ENCODE measurements at places on chromosomes 1 and 21.

- no peak for DNase-seq
Measured at GRCh38 chr21:29258626-29259338, 39.9 kb upstream of the BACH1 start.

DNA sequence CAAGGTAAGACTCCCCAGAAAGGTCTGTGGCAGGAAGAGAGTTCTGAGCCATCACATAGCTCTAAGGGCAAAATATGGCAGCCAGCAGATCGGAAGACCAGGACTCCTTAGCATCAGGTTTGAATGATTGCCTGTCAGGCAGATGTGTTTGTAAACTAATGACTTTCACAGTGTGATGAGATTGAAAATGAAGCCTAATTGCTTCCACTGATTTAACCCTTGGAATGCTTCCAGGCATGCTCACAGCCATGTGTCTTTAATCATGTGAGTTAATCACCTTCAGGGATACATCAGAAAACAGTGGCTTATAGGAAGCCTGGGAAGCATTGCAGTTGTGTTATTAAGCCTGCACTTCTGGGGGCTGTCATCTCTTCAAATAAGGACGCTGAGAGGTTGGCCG, 82.8 kb downstream of the LRRC53 start:
- DNase-seq: no peak

DNA sequence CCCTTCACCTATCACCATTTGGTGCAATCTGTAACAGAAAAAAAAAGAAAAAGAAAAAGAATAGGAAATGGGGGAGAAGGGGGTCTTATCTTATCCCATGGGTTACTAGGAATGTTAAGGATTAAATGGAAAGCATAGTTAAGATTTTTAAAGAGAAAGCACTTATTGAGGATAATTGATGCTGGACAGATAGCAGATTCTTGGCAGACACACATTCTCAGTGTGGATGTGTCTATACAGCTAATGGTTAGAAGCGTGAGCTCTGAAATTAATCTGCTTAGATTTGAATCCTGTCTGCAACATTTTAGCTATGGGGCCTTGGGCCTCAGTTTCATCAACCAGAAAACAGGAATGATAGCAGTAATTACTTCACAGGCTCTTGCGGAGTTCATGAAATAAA, 67.1 kb downstream of the SSBP3 start:
- no peak for DNase-seq

GRCh38 chr1:47886141-47886540, 111.0 kb downstream of the TRABD2B start:
- DNase-seq: no peak

DNA sequence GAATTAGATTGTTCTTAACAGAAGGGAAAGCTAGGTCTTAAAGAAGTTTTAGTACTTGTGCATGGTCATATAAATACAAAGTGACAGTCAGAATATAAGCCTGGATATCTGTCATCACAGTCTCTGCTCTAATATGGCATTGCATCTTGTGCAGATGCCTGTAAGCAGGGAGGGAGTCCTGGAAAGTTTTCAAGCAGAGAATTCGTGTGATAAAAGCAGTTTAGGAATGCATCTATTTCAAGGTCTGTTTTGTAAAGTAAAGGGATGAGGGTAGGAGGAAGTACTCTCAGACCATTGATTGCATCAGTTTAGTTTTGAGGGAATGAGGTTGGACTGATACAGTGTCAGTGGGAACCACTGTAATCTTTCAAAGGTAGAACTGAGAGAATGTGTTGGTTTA, 30.6 kb downstream of the IARS2 start:
- no peak for DNase-seq

DNA sequence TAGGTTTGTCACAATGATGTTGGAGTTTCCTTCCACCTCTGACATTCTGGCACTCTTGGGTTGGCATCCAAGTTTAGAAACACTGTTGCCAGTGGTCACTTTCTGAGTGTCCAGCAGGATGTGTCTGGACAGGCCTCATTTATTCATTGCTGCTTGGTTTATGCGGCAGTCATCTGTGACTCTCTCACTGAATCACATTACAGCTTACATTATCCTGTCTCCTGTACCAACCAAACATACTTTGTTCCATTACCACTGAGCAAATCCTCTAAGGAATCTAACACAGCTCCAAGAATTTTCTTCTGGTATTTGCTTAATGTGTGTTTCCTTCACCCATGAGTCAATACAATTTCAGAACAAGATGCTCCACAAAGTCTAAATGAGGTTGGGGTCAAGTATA, 19.9 kb downstream of the SGIP1 start:
- no peak for DNase-seq

- no peak for DNase-seq
Measured at GRCh38 chr1:59568158-59568935, 246.4 kb upstream of the HOOK1 start.

DNA sequence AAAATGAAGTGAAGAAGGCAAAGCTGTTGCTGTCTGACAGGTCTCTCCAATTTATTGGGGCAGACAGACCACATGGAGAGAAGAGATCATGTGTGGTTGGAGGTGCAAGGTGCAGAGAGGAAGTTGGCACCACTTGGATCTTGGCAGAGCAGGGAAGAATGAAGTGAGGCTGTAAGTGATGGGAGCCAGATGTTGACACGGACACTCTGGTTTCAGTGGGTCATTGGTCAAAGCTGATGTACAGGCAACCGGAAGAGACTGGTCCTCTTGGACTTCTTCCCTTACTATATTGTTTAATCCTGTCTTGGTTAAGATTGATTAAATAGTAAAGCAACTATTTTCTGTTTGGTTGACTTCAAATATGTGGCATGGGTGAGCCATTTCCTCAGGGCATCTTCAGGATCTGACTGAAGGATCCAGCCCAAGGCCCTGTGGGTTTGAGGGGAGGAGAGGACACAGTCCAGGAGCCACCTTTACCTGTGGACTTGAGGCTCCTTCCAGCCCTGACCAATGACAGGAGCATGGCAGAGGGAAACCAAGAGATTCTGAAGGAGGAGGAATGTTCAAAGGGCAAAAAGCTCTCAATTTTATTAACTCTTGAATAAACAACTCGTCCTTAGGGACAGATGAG, 49.4 kb downstream of the NENF start:
- no peak for DNase-seq

DNA sequence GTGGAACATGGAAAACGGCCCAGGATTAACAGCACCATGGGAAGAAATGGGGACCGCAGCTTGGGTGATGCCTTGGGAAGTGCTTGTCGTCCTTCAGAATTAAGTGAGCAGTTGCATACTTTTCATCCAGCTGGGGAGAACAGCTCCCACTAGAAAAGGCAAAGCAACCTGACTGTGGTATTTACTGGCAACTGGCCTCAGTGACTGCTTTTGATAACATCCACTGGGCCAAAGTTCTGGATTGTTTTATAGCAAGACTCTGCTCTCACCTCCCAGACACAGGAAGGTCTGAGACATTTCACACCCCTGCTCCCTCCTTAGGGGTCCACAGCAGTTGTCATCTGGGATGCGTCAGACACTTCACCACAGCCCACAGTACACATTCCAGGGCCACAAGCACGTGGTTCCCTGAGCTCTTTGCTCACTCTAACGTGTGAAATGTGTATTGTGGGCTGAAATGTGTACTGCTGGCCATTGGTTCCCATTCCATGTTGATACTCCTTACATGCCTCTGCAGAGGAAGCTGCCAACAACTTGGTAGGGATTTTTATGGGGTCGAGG, 6.6 kb downstream of the PAPPA2 start:
- DNase-seq: no peak

GRCh38 chr1:33228935-33229487, 27.3 kb upstream of the ZNF362 start:
- DNase-seq: no peak

GRCh38 chr1:57761628-57762027, 337.8 kb upstream of the DAB1 start:
- DNase-seq: no peak

DNA sequence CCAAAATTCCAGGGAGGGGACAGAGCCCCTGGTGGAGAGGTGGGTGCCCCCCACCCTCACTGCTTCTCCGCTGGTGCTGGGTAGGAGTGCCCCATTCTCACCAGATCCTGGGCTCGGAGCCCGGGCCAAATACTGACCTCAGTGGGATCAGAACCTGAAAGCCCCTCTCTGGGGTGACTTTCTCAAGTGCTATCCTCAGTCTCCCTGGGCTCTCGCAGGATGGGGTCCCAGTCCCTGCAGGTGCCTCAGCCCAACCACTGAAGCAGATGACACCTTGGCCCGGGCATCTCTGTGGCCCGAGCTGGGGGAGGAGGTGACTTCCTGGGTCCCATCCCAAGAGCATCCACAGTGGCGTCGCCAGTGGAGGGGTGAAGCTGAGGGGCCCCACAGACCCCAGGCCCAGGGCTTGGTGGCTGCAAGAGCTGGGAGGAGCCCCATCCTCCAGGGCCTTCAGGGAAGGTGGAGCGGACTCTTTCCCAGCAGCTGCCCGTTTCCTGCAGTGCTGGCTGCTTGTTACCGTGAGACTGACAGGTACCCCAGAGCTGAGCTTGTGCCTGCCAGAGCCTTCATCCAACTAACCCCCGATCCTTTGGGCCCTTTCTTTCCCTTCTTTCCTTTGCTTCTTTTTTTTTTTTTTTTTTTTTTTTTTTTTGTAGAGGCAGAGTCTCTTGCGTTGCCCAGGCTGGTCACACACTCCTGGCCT, 3.9 kb upstream of the FNDC10 start:
- peak; percentile 3 for DNase-seq

- DNase-seq: no peak
Measured at GRCh38 chr1:155003227-155003765, 694 bp downstream of the ZBTB7B start.

DNA sequence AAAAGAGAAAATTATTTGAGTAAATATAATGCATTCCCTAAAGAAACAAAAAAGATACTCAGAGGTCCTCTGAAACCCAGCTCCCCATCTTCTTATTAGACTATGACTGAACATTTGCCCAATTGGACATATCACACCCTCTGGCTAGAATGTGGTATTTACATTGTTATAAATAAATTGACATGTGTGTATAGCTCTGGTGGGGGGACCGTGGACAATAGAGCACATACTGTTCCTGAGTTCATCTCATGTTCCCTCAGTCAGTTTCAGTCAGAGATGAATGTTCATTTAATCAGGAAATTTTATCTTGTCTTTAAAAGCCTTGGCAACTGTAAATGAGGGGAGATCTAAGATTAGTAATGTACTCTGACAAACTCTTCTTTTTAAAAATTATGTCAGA, 459.3 kb upstream of the ADAMTS5 start:
- DNase-seq: no peak

GRCh38 chr1:220044678-220045355, 1.5 kb downstream of the EPRS1 start:
- DNase-seq: no peak

- DNase-seq: no peak
Measured at GRCh38 chr1:236706183-236706582, 19.9 kb downstream of the ACTN2 start.

DNA sequence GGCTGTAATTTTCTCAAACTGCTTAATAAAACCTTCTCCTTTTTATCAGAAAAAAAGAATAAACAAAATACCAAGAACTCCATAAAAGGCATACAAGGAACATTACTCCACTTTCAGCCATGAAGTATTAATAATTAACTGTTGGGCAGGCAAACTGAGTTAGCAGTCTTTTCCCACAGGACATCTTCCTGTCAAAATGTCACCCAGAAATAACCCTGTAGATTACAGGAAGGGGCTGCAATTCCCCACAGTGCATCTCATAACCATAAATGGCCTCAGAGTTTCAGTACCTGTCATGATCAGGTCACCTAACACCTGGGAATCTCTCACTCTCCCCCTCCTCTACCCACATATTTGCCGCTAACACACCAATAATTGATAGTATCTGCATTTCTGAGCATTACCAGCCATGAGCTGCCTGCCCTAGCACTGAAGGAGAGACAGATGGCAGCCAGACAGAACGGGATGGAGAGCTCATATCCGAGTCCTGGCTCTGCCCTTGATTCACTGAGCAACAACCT, 475.0 kb downstream of the SMYD3 start:
- no peak for DNase-seq

- DNase-seq: no peak
Measured at GRCh38 chr21:35525443-35525842, 476.3 kb upstream of the RUNX1 start.

DNA sequence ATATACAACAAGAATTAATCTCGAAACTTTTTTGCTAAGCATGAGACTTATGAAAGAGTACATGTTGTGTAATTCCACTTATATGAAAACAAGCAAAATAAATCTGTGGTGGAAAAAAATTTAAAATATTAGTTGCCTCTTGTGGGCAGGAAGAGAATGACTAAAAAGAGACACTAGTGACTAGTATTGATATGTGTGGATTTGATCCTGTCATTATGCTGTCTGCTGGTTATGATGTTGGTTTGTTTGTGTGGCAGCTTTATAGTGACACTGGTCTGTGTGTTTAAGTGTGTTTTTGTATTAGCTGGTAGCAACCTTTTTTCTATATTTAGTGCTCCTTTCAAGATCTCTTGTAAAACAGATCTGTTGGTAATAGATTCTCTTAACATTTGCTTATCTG, 267.8 kb upstream of the NRIP1 start:
- no peak for DNase-seq
